ENCODE measurements at places on chromosomes 2 and 18.

GRCh38 chr2:157164891-157165290 is 92.6 kb upstream of the GALNT5 start:
- DNase-seq, result no peak

GRCh38 chr2:96952976-96953610 is 33.3 kb downstream of the FAM178B start:
- no peak for DNase-seq

DNA sequence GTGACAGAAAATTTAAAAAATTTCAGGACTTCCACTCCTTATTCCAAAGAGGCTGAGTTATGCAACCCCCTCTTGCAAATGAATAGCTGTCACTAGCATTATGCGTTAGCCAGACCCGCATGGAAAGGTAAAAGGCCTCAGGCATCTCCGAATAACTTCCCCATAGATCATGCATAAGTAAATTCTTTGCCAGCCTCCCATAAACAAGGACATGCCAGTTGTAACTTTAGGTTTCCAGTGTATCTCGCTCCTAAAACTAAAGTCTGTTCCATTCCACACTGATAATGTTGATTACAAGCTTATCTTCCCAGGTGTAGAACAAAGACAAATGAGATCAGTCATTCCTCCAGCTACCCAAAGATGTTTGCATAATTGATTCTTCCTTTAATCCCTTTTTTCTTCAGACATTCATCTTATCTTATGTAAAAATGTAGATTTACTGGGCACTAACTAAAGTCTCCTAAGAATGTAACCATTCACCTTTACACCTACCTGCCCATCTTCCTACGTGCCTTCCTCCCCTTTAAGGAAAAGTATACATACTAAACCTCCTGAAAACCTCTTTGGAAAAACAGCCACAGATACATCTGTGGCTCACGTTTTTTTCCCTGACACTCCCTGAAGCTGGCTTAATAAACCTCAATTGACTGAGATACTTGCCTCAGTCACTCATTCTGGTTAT is 13.6 kb upstream of the NFU1 start:
- DNase-seq, result no peak

- DNase-seq, result no peak
Observed at GRCh38 chr2:63040586-63040985, 10.0 kb upstream of the OTX1 start.

DNA sequence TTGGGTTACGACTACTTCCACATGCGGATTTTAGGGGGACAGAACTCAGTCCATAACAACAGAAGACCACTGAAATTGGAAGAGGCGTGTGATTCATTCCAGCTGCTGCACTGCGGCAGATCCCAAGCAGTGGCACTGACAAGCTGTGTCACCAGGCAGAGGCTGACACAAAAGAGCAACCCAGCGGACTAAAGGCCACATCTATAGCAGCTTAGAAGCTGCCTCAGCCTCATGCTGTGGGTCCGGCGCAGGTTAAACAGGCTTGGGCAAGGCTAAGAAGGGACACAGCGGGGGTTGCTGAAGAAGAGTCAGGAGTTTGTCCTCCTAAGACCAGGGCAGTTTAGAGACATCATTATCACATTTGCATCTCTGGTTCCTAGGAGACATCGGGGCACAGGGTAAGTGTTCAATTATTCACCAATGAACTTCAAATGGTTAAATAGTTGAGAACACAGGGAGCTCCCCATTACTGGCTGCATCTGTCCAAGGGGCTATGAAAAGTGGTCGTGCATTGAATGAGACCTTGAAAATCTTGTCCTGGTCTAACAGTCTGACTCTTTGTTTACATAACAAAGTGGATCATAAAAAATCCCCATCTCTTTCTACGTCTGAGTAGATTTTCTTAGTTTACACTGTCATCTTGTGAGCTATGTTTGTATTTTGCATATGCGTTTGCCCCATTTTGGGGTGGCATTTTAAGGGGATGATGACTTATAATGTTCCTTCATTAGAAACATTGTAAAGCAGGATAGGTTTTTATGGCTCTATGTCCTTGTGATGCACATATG is 162.3 kb upstream of the TRIB2 start:
- DNase-seq, result no peak

DNA sequence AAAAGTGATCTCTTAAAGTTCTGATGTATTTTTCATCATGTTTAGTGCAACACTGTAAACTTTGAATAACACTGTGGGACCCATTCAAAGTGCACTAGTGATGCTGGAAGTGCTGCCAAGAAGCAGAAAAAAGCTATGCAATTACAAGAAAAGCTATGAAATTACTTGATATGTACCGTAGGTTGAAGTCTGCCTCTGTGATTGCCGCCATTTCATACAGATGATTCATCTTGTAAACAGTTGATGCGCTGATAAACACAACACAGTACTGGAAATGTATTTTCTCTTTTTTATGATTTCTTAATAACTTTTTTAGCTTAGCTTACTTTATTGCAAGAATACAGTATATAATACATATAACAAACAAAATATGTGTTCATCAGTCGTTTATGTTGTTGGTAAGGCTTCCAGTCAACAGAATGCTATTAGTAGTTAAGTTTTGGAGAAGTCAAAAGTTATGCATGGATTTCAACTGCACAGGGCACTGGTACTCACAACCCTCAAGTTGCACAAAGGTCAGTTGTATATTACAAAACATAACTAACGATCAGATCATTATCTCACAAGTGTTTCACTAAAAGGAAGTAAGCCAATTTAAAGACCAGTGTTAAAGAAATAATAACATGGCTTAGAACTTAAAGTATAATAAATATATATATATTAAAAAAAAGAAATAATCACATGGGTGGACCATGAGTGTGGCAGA is 82.0 kb downstream of the SGPP2 start:
- DNase-seq, result no peak

DNA sequence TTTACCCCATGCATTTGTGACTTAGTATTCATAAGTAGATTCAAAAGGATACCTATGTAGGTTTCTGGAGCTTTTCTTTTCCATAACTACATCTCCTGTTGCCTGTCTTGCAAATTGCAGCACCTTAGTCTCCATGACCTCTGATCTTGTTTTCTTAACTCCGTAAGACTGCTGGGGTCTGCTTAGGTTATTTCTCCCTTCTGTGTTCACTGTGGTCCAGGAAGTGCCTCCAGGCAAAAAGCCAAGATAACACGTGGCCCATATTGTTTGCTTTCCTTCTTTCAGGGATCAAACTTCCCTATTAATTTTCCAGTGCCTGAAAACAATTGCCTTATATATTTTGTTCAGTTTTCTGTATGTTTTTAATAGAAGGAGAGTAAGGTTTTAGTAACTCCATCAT is 86.4 kb downstream of the GCA start:
- DNase-seq, result no peak

- no peak for DNase-seq
Observed at GRCh38 chr2:202038471-202039277, 5.0 kb downstream of the FZD7 start.

DNA sequence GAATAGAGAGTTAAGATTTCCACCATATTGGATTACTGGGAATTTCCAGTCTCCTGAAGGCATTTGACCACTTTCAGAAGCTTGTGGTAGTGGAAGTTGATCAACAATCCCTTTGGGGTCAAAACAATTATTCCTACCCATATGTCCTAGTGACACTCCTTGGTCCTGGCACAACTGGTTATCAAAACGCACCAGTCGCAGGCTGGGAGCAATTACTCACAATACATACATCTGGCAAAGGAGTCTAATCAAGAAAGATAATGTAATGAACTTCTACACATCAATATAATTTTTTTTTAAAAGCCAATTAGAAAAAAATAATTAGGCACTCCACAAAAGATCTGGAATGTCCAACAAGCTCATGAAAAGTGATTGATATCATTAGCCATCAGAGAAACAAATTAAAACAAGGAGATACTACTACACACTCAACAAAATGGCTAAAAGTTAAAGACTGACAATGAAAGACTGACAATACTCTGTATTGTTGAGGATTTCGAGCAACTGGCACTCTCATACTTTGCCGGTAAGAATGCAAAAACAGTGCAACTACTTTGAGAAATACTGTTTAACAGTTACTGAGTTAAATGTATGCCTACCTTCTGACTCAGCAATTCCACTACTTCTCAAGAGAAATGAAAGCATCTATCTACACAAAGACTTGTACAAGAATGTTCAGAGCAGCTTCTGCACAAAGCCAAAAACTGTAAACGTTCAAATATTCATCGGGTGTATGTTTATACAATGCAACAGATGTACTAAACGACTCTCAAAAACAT is 2.0 kb downstream of the INO80C start:
- DNase-seq, result no peak

GRCh38 chr2:38650717-38651116 is 15.2 kb upstream of the GALM start:
- DNase-seq, result no peak

DNA sequence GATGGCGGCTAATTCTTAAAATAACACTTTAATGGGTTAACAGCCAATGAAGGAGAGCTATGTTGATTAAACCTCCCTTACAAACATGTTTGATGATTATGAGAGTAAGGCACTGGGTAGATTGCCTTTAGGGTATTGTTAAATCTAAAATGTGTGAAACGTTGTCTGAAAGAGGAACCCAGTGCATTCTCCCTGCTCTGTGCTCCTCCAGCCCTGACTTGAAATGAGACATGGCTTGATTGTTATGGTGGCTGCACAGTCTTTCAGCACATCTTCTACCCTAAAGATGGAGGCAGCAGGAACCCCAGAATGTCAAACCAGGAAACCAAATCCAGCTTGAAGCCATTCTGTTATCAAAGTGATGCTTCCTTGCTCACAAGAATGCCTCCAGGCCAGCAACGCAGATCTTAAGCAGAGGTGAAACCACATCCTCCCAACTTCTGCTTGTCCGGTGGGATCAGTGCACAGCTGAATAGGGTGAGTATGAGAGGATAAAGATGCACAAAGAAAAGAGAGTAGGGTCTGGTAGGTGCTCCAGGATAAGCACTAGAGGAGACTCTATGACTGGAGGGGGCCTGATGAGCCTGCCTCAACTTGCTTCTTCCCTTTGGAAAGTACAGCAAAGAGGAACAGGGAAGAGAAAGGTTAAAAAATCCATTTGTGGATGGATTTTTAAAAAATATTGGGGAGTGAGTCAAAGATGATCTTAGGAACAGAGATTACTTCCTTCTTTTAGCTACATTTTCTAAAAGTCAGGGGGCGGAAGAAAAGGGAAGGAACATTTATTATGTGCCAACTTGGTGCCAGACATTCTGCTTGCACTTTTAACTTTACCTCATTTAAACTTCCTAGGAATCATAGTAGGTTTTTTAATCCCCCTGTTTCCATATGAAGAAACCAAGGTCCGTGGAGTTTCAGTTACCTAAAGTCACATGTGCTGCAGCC is 523.0 kb downstream of the TXNL1 start:
- peak; percentile 79 for DNase-seq

DNA sequence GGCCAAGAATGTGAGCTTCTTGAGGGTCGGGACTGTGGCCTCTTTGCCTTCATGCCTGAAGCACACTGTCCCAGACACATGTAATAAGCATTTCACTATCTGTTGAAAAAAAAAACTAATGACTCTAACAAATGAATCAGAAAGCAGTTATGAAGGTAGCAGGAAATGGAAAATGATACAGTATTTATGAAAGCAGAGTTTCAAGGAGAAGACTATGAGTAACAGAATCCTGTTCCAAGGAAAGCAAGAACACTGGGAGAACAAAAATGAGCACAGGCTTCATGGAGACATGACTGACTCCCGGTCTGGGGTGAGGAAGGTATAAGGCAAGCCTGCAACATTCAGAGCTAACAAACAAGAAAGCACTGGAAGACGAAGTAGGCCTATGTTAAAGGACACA is 190.8 kb downstream of the RNF152 start:
- no peak for DNase-seq

GRCh38 chr2:96404446-96405373 is 69.1 kb downstream of the NCAPH start:
- no peak for DNase-seq

- peak; percentile 78 for DNase-seq
Observed at GRCh38 chr18:57780706-57781347, 22.3 kb downstream of the ATP8B1 start.

DNA sequence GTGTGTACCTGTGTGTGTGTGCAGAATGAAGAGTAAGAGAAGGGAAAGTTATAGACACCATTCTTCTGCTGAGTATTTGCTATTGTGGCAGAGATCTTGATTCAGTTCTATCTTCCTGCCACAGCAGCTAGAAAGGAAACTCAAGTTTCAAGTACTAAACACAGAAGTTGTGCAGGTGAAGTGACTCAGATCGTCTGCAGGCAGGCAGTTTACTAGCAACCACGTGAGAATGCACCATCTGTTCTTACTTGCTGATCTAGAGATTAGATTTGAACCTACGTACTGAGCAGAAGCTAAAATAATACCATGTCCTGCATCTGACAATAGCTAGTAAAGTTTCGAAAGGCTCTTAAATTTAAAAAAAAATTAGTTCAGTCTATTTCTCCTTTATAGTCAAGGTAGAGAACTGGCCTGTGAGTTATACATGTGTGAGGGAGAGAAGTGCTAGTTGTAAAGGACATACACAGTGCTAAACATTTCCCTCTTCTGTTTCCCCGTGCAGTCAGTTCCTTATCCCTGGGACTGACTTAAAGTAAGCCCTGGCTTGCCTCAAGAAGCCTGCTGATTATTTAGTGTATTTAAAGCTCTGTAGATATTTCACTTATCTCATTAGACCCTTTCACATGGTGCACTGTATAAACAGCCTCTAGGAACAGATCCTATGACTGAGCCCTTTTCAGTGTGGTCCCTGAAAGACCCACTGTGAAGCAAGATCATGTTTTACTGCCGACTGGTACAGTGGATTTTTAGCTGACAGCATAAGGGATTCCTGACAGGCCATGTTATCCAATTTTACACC is 45.0 kb downstream of the SLC38A11 start:
- no peak for DNase-seq

DNA sequence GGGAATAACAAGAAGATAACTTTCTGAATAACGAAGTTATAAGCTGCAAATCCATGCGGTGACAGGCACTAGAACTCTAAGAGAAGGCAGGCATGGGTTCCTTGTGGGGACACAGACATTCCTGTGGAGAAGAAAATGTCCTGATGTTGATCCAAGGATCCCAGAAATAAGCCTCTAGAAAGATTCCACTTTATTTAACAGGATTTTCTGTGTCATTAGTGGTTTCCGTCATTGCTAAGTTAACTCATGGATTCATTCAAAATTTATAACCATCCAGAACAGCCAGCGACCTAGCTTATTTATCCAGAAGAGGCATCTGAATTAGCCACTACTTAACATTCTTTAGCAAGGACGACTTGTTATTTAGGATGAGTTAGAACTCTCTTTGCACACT is 10.0 kb upstream of the CD302 start:
- no peak for DNase-seq

- DNase-seq, result no peak
Observed at GRCh38 chr2:198077477-198077876, 273.1 kb downstream of the PLCL1 start.

All from inflammatory macrophage treated with lipopolysaccharide for 1 hour (primary cell).